GM23248 (cell line): ENCODE measurements at places on chromosomes 12 and 14. TPM values are rescaled to one million over a fixed set of nuclear protein-coding genes. Genes with fewer than 3 reads are reported as not detected.

- no peak overlapping the region for H3K27ac ChIP-seq
- H3K4me1 ChIP-seq, result no peaks in the 10 kb centered on the region
- DNase-seq, result no peak
Measured at GRCh38 chr12:52461693-52462092, 9.7 kb upstream of the KRT6B start.

C12orf54 gene
- total RNA-seq, result not detected in 2 replicates

DNA sequence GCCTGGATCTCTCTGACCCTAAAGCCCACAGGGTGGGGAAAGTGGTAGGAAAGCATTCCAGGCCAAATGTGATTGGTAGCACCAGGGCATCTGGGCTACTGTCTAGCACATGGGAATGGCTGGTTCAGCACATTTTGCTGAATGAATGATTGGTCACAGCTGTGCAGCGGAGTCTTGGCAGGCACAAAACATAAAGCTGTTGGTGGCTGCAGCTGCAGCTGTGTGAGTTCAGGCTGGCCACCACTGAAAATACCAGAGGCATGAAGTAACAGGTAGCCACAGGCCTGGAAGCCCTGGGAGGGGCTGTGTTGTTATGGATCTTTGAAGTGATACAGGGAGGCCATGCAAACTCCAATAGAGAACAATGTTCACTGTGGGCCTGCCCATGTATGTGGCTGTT lies 72.7 kb downstream of the MYRFL start:
- H3K27me3 ChIP-seq, result no peaks in the 10 kb centered on the region
- H3K4me1 ChIP-seq, result peaks cover 27% of the 10 kb centered on the region
- no peaks in the 10 kb centered on the region for H3K36me3 ChIP-seq
- no peak overlapping the region for H3K4me3 ChIP-seq
- peak overlapping the region; percentile 53 for H3K27ac ChIP-seq

DNA sequence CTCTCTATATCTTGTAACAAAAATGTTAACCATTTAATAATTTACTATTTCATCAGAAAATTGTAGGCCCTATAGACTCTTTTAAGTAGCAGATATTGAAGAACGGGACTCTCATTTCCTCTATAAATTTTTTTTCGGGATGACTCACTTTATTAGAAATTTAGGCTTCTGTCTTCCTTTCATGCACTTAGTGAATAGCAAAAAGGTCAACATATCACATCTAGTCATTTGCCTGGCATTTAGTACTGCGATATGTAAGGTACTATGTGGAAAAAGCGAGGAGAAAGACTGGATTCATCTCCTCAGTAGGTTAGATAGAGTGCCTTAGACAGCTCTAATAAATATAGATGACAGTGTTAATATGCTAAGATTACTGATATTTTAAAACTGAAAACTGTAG lies 166.3 kb upstream of the PTPRQ start:
- no peaks in the 10 kb centered on the region for H3K36me3 ChIP-seq
- H3K27me3 ChIP-seq, result no peaks in the 10 kb centered on the region
- H3K4me3 ChIP-seq, result no peak overlapping the region
- H3K27ac ChIP-seq, result no peak overlapping the region

KLRB1 gene
- total RNA-seq, result not detected in 2 replicates

GRCh38 chr12:52316701-52317100 lies 4.5 kb downstream of the KRT83 start:
- no peaks in the 10 kb centered on the region for H3K36me3 ChIP-seq
- peaks cover 22% of the 10 kb centered on the region for H3K27me3 ChIP-seq
- no peak overlapping the region for H3K27ac ChIP-seq
- peaks cover under 1% of the 10 kb centered on the region for H3K4me1 ChIP-seq

WDHD1 gene
- total RNA-seq, result 6.3 and 9.6 TPM in 2 replicates

DNA sequence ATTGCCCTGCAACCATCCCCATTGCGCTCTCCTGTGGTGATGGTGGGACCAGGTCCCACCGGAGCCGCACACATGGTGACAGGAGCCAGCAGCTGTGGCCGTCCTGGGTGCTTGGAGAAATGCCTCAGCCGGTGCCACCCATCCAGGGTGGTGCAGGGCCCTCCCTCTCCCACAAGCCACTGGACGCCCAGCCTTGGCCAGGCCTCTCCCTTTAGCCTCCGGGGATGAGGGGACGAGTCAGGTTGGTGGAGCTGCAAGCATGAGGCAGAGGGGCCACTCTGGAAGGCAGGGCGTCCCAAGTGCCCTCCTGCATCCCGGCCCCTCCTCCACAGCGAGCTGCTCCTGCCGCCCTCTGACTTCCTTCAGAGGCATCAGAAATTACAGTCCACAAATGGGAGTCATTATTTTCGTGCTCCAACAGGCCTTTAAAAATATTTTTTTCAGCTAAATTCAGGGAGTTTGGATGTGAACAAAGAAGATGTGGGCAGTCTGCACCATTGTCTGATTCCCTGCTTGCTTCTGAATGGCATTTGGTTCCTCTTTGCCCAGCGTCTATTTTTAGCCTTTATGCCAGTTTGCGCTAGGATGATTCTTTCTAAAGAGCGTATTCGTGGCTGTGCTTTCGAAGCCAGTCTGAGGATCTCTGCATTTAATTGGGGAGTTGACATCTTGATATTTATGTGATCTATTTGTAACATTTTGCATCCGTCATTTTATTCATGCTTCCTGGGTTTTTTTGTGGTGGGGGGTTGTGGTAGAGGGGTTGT lies 189.4 kb downstream of the ADGRD1 start:
- DNase-seq, result no peak
- H3K36me3 ChIP-seq, result no peaks in the 10 kb centered on the region
- H3K27ac ChIP-seq, result no peak overlapping the region
- H3K4me1 ChIP-seq, result no peaks in the 10 kb centered on the region
- no peak overlapping the region for H3K4me3 ChIP-seq

- H3K4me1 ChIP-seq, result peaks cover 21% of the 10 kb centered on the region
- peak overlapping the region; percentile 34 for H3K27ac ChIP-seq
- H3K27me3 ChIP-seq, result no peaks in the 10 kb centered on the region
- H3K4me3 ChIP-seq, result no peak overlapping the region
Measured at GRCh38 chr14:22926316-22926715, 2.9 kb downstream of the PRMT5 start.

DNA sequence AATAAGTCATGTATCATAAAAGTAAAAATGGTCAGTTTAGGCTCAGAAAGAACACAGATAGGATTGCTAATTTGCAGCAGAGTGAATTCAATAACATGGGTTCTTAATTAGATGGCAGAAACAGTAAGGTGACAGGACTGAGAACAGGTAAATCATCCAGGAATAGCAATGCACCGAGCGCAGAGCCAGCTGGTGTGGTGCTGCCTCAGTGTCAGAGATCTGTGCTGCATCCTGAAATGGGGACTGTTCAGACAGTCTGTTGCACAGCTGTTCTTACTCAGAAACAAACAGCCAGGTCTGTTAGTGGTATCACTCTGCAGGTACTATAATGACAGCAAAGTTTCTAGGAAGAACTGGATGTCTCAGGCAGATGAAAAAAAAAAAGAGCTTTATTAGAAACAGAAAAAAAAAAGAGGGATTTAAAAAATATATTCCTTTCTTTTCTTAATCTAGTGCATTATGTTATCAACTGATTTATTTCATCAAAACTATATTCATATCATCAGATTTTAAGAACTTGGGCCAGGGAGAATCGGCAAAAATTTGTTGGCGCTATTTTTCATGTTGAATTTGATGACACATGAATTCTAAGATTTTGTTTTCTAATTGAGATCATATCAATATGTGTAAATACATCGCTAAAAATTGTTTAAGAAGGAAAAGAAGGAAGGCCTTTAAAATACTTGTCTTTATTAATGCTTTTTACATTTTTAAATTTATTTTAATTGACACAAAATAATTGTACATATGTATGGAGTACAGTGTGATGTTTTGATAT lies 501.8 kb downstream of the PRKD1 start:
- H3K36me3 ChIP-seq, result no peaks in the 10 kb centered on the region
- H3K4me1 ChIP-seq, result no peaks in the 10 kb centered on the region
- H3K4me3 ChIP-seq, result no peak overlapping the region
- DNase-seq, result no peak
- no peak overlapping the region for H3K27ac ChIP-seq

GRCh38 chr14:78162202-78162601 lies 8.0 kb upstream of the NRXN3 start:
- H3K27ac ChIP-seq, result no peak overlapping the region
- peak; percentile 2 for DNase-seq
- H3K27me3 ChIP-seq, result no peaks in the 10 kb centered on the region

DNA sequence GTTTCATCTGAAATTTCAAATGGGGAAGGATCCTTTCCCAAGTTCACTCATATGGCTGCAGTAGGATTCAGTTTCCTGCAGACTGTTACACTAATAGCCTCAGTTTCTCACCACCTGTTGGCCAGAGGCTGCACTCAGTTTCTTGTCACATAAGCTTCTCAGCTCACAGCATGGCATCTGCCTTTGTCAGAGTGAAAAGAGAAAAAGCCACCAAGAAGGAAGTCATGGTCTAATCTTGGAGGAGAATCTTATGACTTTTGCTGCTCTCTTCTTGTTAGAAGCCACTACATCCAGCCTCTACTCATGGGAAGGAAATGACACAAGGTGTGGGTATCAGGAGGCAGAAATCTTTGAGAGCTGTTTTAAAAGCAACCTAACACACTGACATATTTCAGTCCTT lies 39.4 kb upstream of the BTG1 start:
- no peak overlapping the region for H3K27ac ChIP-seq
- H3K27me3 ChIP-seq, result no peaks in the 10 kb centered on the region
- H3K4me3 ChIP-seq, result no peak overlapping the region
- no peak for DNase-seq
- no peaks in the 10 kb centered on the region for H3K4me1 ChIP-seq
- H3K36me3 ChIP-seq, result no peaks in the 10 kb centered on the region

PRKD1 gene
- 21.0 and 24.2 TPM in 2 replicates for total RNA-seq

DNA sequence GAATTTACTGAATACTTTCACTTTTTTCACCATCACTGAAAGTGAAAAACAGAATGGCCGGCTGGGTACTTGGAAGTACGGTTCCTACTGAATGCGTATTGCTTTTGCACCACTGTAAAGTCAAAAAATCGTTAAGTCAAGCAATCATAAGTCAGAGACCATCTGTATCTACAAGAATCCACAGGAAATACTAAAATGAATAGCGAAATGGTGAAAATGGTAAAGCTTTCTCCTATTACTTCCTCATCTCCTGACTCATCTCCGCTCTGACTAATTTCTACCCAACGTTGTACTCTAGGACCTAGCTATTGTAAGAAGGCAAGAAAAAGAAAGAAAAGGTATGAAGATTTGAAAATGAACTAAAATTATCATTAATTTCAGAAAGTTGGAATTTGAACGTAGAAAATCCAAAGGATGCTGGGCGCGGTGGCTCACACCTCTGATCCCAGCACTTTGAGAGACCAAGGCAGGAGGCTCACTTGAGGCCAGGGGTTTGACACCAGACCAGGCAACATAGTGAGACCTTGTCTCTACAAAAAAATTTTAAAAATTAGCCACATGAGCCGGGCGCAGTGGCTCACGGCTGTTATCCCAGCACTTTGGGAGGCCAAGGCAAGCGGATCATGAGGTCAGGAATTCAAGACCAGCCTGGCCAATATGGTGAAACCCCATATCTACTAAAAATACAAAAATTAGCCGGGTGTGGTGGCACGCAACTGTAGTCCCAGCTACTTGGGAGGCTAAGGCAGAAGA lies 5.3 kb upstream of the CDCA4 start:
- H3K4me3 ChIP-seq, result no peak overlapping the region
- peaks cover 48% of the 10 kb centered on the region for H3K4me1 ChIP-seq
- peak overlapping the region; percentile 94 for H3K27ac ChIP-seq
- peak; percentile 68 for DNase-seq
- H3K27me3 ChIP-seq, result no peaks in the 10 kb centered on the region

SSTR1 gene
- total RNA-seq, result 17.6 and 18.4 TPM in 2 replicates

DNA sequence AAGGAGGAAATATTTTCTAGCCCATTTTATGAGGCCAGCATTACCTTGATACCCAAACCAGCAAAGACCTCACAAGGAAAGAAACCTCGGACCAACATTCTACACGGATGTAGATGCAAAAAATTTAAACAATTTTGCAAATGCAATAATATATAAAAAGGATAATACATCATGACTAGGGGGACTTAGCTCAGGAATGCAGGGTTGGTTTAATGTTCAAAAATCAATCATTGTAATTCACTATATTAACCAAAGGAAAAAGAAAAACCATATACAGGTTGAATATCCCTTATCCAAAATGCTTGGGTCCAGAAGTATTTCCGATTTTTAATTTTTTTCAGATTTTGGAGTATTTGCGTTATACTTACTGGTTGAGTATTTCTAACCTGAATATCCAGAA lies 33.0 kb downstream of the TPCN1 start:
- no peak for DNase-seq
- no peak overlapping the region for H3K27ac ChIP-seq
- H3K36me3 ChIP-seq, result no peaks in the 10 kb centered on the region

SYNDIG1L gene
- not detected in 2 replicates for total RNA-seq

CIROP gene
- total RNA-seq, result not detected in 2 replicates

DNA sequence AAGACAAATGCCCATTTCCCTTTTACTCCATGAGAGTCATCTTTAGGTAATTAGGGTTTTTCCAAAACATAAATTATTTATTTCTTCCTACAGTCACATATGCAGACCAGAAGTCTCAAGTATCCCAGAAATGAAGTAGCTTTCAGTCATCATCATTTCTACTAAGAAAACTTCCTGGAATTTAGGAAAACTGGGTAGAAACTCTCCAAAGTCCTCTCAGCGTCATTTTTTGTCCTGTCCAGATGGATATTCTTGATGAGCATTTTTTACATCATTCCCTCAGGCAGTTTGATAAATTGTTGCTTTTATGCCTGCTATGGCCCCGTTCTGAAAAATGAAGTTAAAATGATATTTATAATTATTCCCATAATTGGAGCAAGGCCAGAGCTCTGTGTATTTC lies 93.9 kb upstream of the DCN start:
- H3K27ac ChIP-seq, result no peak overlapping the region
- H3K27me3 ChIP-seq, result no peaks in the 10 kb centered on the region

OTX2 gene
- not detected in 2 replicates for total RNA-seq

DNA sequence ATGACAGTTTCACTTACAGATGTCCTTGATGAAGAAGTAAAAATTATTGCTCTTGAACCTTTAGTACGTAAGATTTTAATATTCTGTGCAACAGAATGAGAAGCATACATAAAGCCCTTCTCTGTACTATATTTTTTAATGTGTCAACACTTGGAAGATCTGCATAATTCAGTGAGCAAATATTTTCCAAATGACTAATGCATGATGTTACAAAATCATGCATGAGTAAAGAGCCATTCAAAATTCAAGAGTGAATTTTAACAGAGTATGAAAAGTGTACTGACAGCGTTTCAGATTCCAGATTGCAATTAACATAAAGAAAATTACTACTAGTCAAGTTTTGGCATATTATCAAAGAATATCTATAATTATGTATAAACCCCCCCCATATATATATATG lies 101.4 kb upstream of the BBS10 start:
- no peaks in the 10 kb centered on the region for H3K36me3 ChIP-seq
- H3K27me3 ChIP-seq, result no peaks in the 10 kb centered on the region
- peak overlapping the region; percentile 81 for H3K27ac ChIP-seq

DNA sequence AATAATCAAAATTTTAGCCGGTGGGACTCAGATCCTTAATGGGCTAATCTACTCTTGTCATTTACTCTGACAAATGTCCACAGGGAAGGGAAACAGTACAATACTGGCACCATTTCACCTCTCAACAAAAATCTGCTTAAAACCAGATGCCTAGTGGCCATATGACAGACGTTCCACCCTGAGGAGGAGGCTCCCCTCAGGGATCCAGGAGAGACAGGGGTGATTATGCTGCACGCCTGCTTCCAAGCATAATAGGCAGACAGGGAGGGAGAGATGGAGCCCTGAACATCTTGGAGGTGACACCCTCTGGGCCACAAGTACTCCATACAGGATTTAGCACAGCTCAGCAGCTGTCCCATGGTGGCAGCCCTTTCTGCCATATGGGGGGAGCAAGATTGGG lies 24.8 kb upstream of the AKAP6 start:
- no peak overlapping the region for H3K27ac ChIP-seq
- no peaks in the 10 kb centered on the region for H3K4me1 ChIP-seq
- no peak overlapping the region for H3K4me3 ChIP-seq
- no peaks in the 10 kb centered on the region for H3K27me3 ChIP-seq
- DNase-seq, result no peak
